Natural killer cell (primary cell): ENCODE measurements at places on chromosomes 1 and 21.

- DNase-seq, result no peak
Measured at GRCh38 chr1:235931171-235931738, 64.5 kb upstream of the LYST start.

DNA sequence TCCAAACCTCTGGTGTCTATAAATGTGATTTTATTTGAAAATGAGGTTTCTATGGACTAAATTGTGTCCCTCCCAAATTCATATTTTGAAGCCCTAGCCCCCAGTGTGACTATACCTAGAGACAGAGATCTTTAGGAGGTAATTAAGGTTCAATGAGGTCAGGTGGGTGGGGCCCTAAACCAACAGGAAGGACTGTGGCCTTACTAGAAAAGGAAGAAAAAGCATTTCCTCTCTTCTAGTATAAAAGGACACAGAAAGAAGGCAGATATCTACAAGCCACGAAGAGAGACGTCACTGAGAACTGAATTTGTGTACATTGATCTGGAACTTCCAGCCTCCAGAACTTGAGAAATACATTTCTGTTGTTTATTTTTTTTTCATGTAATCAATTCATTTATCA lies 123.1 kb upstream of the RUNX1 start:
- DNase-seq, result no peak

GRCh38 chr1:34250342-34250741 lies 73.6 kb downstream of the C1orf94 start:
- no peak for DNase-seq

DNA sequence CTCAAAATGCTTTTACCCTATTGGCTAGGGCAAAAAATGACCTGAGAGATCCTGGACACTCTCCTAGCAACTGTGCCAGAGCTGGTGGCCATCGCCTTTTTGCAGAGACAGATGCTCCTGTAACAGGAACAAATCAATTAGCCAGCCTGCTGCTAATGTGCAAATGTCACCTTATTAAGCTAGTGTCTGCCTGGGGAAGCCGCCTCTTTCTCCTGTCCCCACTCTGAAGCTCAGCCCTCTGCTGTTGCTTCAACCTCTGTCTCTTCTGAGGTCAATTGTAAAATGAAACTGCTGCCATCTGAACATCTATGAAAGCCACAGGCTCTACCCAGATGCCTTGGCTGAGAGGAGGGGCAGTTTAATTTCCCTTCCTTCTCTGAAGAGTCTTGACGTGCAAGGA lies 85.5 kb upstream of the CACNA1E start:
- peak; percentile 63 for DNase-seq

DNA sequence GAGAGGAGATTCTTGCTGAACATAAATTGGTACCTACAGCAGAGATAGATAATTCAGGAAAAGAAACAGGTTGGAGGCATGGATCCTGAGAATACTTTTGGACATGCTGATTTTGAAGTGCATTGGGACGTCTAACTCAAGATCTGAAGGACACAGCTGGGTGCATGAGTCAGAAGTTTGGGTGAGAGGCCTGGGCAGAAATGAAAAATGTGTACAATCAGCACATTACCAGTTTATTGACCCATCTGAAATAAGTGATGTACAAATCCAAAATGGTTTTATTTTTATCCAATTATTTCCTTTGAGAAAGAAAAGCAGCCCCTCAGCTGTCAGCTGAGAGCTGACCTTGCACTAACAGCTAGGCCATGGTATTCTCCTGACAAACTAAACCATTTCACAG lies 975.2 kb upstream of the B3GALT2 start:
- no peak for DNase-seq

DNA sequence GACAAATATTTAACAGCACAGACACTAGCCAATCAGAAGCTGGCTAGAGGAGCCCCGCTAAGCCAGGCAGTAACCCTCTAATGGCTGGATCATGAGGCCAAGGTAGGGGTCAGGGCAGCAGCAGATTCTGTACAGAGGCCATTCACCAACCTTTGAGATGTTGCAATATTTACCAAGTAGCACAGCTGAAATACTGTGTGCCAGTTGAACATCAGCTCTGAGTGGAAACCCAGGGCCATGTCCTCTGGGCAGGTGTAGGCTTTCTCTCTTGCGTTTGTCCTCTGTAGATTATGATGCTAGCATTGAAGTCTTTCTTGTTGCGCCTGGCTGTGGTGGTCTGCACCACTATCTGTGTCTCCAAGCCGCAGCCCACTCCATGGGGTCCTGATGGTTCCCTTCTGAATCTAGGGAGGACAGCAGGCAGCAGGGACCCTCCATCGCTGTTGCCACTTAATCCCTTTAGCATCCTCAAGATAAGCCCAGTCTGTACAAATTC lies 2.5 kb upstream of the COG2 start:
- DNase-seq, result no peak

DNA sequence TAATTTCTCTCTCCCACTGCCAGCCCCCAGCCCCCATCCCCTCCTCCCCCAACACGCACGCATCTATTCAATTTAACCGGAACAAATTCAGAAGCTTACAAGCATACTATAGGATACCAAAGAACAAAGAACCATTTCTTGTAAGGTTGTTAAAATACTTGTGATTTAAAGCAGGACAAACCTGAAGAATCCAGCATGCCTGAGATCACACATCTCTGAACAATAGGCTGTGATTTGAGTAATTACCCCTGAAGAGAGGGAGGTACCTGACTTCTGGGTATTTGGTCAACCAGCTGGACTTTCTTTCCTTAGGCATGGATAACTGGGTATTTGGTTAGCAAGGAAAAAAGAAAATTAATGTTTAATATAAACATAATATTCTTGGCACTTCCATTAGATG lies 105.1 kb downstream of the NMNAT2 start:
- no peak for DNase-seq

- no peak for DNase-seq
Measured at GRCh38 chr1:224724566-224724965, 108.4 kb downstream of the CNIH3 start.

DNA sequence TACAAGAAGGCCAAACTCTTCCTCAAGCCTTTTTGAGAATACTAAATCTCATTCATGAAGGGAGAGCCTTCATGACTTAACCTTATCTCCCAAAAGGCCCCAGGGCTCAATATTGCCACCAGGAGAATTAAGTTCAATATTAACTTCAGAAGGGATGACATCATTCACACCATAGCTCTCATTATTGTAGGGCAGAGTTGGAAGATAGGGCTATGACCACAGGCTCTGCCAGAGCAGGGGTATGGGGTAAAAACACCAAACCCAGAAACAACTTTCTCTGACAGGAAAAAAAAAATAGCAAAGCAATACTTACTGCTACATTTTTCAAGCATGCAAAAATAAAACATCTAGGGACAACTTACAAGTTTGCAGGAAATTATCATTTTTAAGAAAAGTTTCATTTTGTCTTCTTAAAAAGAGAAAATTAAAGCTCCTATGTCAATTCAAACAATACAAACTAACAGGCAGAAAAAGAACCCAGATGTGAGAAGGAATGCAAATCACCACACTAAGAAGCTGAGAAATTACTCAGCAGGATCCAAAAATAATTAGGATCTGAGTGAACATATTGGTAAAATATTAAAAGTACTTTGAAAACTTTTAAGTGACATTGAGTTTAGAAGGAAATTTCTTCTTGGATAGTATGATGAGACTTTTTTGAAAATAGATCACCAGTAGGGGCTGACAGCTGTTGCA lies 1156.5 kb downstream of the NCAM2 start:
- no peak for DNase-seq

DNA sequence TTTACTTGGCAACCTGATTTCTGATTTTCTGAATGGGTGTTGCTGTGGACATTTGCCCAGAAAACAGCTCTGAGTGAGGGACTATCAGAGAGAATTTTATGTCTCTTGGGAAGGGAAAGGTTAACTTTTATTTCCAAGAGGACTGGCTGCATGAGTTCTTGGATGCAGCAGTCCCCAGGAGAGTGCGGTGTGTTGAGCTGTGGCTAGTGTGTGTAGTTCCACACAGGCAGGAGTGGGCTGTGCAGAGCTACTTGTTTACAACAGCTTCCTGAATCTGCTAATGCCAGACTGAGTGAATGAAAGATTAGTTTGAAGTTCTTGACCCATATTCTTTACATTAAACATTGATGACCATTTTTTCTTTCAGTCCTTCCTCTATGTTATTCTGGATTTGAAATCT lies 41.0 kb upstream of the APOBEC4 start:
- DNase-seq, result no peak

GRCh38 chr1:201585093-201585483 lies 46.2 kb downstream of the NAV1 start:
- DNase-seq, result no peak

DNA sequence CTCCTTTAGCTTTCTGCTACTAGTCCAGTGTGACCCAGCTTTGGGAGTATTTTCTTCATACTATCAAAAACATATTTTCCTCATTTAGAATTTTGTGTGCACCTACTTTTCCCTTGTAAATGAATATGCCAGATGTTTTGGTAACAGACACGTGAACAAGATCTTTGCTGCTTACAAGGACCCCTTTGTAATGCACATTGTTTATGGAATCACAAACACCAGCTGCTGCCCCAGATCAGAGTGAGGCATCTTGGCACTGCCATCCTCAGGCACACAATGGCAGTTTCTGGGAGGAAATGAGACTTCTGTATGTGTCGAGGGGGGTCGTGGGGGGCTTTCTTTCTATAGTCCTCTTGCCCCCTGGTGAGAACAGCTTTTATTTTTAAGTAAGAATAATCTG lies 115.7 kb downstream of the RGL1 start:
- DNase-seq, result no peak

DNA sequence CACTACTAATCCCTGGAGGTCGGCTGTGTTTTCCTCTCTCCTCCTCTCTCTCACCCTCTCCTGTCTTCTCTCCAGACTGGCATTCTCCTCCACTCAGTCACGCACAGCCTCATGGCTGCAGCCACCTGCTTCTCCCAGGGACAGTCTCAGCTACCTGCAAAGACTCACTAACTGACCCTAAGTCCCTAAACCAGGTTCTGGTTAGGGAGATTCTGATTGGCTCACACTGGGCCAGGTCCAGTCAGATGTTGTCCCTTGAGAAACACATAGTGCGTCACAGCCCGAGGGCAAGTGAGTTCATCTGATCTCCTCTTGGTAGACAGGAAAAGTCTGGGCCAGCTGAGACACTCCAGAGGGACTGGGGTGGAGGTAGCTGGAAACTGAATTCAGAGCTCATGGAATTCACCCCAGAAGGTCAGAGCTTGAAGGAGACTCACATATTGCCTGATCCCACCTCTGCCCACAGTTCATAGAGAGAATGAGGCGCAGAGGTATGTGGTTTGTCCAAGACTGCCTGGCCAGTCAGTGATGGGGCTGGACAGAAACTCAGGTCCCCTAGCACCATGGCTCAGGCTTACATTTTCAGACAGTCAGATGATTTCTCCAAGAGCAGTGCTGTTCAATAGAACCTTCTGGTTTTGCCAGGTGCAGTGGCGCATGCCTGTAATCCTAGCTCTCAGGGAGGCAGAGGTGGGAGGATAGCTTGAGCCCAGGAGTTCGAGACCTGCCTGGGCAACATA lies 40.4 kb upstream of the RPL11 start:
- no peak for DNase-seq

DNA sequence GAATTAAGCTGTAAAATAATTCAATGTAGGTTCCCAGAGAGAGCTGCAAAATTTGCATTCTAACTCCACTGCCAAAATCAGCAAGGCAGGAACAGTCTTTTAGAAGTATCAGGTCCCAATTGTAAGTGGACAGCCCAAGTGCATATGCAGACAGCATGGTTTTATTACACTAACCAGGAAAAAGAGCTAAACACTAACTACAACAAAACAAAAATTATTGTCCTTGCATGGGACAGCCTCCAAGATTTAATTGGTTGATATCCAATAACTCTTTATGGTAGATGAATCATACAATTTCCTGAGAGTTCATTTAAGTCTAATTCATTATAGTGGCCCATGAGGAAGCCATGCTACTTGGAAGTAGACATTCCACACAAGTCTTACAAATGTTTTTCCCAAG lies 154.3 kb upstream of the ZNF648 start:
- no peak for DNase-seq

GRCh38 chr21:26565111-26565510 lies 8.0 kb downstream of the CYYR1 start:
- DNase-seq, result no peak

DNA sequence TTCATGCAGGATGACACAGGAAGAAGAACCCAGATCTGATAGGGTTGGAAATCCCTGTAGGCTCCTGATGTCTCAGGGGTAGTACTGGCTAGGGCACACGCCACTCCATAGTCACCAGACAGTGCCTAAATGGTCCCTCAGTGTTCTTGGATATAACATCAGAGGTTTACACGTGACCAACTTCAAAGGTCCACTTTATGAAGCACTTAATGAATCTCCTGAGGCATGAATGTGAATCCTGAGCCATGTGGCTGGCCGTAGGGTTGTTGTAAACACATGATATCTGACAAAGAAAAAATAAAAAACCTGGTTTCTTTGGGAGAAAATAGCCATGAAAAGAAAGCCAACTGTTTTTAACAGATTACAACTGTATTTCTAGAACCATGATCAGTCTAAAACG lies 27.5 kb downstream of the SLC6A17 start:
- DNase-seq, result no peak
